Fibroblast of lung (primary cell): ENCODE measurements at places on chromosomes 3 and 15. TPM values are rescaled to one million over a fixed set of nuclear protein-coding genes. Genes with fewer than 3 reads are reported as not detected.

SMAD6 gene
- total RNA-seq, result 8.7 and 8.9 TPM in 2 replicates

ACSBG1 gene
- not detected in 2 replicates for total RNA-seq

FBXL2 gene
- 8.7 and 16.2 TPM in 2 replicates for total RNA-seq

SLC22A13 gene
- 0.26 and 0.33 TPM in 2 replicates for total RNA-seq

ABCC5 gene
- 17.5 and 18.8 TPM in 2 replicates for total RNA-seq

FBLN2 gene
- total RNA-seq, result 138 and 184 TPM in 2 replicates

TMEM40 gene
- under 0.01 TPM in 1 of 2 replicates, not detected in the other for total RNA-seq

ROPN1 gene
- not detected in 2 replicates for total RNA-seq

IQCF5 gene
- not detected in 2 replicates for total RNA-seq

AGBL1 gene
- not detected in 2 replicates for total RNA-seq

SETD2 gene
- 30.8 and 35.3 TPM in 2 replicates for total RNA-seq

CACNA2D3 gene
- total RNA-seq, result 0.77 and 1.8 TPM in 2 replicates

NME9 gene
- total RNA-seq, result not detected in 2 replicates

HEG1 gene
- 69.9 and 137 TPM in 2 replicates for total RNA-seq

LSAMP gene
- total RNA-seq, result 4.8 and 9.0 TPM in 2 replicates

PSTPIP1 gene
- 0.77 and 1.5 TPM in 2 replicates for total RNA-seq
